ENCODE measurements at places on chromosomes 4 and X. TPM values are rescaled to one million over a fixed set of nuclear protein-coding genes. Genes with fewer than 3 reads are reported as not detected.

DNA sequence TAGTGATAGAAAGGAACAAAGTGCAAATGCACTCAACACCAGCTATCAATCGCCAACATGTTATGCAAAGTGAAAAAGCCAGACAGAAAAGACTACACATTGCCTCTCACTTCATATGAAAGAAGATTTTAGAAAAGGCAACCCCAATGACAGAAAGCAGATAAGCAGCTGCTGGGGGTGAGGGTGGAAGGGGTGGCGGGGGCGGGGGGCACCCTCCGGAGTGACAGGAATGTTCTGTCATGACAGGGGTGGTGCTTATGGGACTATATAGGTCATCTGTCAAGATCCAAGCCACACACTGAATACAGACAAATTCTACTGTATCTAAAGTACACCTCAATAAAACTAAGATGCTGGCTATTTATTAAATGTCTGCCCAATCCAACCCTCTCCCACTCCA is 10.7 kb downstream of the WDR1 start:
- no peak for DNase-seq

DNA sequence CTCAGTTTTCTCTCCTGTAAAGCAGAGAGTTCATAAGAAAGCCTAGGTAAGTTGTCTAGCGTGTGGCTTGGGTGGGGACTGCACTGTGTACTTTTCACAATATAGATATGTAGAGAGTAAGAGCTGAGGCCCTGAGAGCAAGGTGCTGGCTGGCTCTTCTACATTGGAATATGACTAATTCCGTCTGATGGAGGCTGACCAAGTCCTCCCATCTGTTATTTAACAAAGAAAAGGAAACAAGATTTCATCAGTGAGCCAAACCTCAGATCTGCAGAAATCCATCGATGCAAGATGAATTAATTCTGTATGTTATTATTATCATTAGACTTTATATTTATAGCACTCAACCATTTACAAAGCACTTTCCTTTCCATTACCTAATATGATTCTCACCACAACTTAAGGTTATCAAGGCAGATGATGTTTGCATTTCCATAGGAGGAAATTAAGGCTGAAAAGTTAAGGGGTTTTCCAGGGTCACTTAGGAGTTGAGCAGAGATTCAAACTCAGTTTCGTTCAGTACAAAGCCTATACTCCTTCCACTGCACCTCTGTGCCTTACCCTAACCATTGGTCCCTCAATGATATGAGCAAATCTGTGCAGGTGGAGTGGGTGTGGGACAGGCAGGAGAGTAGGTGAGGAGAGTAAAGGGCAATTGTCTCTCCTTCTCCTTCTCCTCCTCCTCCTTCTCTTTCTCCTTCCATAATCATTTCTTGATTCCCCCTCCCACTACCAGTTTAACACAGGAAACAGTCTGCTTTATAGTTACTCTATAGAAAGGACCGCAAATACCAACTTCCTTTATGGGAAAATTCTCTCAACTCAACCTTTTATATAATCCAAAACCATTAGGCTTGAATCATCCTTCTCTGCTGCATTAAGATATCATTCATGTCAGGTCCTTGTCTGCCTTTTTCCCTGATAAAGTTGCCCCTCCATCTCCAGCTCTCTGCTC is 27.6 kb upstream of the SRD5A3 start:
- no peak for DNase-seq

ATOH1 gene
- not detected for total RNA-seq

FBXL5 gene
- 38.9 TPM for total RNA-seq

TSPAN6 gene
- total RNA-seq: 35.2 TPM

DNA sequence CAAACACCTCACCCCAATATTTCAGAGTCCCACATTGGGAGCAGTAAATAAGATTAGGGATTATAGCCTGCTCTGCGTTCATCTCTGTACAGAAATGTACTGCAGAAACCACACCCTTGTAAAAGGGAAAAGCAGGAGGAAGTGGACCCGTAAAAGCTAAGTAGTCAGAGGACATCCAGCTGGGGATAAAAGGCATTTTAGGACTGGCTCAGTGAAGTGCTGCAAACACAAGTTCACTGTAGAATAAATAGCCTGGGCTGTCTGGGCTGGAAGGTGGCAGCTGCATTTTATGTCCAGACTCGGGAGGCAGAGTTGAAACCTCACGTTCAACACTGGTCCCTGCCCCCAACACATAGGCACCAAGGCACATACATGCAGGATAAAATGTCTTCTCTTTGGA is 178.7 kb upstream of the FAT1 start:
- DNase-seq: no peak

DNA sequence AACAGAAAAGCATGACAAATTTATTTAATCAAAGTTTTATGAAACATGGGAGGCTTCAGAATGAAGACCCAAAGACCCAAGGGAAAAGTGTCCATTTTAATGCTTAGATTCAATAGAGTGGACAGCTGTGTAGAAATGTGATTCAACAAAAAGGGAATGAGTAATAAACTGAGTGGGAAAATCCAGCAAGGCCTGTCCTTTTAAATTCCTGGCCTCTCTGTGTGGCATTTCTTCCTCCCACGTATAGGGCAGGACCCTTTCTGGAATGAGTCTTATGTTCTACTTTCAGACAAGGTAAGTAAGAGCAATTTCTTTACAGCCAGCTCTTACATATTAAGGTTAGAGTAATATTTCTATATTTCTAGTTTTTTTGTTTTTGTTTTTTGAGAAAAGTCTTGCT is 14.5 kb downstream of the AASDH start:
- no peak for DNase-seq

DNA sequence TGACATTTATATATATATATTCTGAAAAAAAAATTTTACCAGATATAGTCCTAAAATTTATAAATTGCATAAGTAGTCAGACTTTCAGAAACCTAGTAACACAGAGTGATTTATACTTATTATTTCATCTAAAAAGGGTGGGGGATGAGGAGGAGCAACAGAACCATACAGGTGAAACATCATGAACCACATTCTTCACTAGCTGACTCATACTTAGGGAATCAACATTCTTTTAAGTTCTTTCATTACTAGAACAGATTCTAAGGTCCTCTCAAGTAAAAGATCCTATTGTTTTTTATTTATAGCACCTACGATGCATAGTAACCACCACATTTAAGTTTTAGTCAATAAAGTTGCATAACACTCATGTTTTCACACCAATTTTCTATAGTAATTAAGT is 166.1 kb downstream of the LRBA start:
- DNase-seq: no peak

DNA sequence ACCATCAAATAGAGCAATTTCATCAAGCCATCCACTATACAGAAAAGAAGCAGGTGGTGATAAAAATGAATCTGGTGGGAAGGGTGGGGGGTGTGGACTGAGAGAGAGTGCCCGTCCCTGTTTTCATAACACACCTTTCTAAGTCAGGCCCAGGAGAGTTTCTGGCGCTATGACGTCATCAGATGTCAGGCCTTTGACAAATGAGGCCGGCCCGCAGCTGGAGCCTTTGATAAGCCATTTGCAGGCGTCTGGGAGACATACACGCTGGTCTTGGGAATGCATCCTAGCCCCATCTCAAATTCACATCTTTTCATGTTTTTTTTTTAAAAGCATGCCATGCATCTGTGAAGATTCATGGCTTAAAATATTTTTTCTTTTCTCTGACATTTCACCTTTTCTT is 404.5 kb downstream of the BCOR start:
- no peak for DNase-seq

- no peak for DNase-seq
These were observed 122.4 kb downstream of the LARP7 start for GRCh38 chr4:112759313-112759712.

DNA sequence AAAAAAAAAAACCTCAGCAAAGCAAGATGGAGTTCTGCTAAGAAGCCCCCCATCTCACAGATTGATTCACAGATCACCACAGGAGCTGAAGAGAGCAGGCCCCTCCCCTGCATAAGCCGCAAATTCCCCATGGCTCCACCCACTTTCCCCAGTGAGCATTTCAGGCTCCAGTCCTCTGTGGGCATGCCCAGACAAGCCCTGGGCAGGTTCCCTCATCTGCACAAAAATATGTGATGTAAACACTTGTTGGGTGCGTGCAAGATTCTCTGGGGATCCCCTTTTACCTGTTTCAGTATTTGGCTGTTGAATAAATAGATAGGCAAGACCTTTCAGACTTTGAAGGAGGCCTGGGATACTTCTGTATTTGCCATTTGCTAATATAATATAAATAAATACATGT is 514.3 kb downstream of the PCDH7 start:
- DNase-seq: no peak

DNA sequence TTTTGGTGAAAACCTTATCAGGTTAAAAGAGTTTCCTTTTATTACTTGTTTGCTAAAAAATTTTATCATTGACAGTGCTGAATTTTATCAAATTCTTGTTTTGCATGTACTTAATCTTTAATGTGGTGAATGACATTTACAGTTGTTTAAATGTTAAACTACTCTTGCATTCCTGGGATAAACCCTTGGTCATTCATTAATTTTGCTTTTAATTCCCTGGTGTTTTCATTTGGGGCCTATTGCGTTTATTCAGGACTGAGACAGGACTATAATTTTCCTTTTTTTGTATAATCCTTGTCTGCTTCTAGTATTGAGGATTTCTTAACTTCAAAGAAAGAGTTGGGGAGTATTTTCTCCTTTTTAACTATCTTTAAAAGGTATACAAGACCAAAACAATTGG is 98.7 kb upstream of the TLL1 start:
- DNase-seq: no peak

GRCh38 chrX:131977619-131978018 is 45.5 kb upstream of the STK26 start:
- DNase-seq: no peak

AFF2 gene
- total RNA-seq: 0.13 TPM

PABPC1L2A gene
- not detected for total RNA-seq

RHOXF2B gene
- 0.10 TPM for total RNA-seq

GRCh38 chr4:146638786-146639505 is at the start of gene POU4F2:
Gene POU4F2, plus strand, starts transcription at chr4:146638893. Its CDS starts 248 bp downstream, at chr4:146639141.
- DNase-seq: no peak

- DNase-seq: no peak
These were observed 31.0 kb downstream of the DCTD start for GRCh38 chr4:182886205-182886604.

GRCh38 chrX:141176586-141177451 is at the start of gene LDOC1:
Gene LDOC1, minus strand, starts transcription at chrX:141177129. Its CDS starts 108 bp downstream, at chrX:141177021.
- DNase-seq: peak; percentile 50

GRCh38 chr4:28350485-28350884 is 1489.8 kb downstream of the STIM2 start:
- DNase-seq: no peak

DCAF8L2 gene
- not detected for total RNA-seq

DNA sequence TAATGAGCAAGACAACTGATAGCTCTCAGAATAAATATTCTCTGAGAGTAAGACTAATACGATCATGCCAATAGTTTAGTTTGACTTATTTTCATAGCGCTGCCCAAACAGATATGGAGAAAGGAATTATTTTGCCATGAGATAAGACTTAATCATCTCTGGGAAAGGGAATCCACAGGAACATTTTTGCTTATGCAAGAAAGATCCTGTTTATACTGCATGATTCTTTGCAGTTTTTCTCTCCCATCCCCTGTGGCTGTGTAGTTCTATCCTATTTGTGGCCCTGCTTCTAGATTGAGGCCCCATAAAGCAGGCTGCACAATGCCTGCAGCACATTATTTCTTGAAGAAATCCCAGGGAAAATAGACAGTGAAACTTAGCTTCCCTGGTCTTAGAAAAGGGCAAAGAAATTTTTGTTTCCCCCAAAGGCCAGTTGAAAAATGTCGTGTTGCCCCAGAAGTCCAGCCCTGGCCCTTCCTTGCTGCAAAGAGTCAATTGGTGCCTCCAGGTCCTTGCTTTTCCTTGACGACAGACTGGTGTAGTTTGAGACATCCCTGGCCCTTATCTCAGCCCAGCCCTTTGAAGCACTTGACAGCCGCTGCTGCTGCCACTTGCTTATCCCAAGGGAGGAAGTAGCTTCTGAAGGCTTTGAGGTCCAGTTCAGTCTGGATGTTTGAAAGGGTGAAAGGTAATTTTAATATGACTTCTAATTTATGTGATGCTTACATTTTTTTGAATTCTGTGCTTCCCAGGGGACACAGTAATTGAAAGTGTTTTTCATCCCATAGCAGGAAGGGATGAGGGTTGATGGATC is 45.0 kb upstream of the SH3RF1 start:
- no peak for DNase-seq

COMMD8 gene
- total RNA-seq: 4.9 TPM

DNA sequence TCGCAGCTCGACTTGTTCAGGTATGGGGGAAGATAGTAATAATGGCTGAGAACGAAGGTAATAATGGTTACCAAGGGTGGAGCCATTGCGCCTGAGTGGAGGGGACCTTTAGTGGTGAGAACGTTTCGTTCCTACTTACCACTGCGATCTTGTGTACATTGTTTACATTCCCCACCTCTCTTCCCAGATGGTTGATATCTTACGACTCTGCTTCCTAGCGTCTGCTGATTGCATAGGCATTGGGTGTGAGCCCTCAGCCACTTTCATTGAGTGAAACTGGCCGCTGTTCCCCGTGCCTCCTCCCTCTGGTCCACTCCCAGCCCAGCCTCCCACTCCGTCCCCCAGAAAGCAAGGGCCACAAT is 850 bp downstream of the IGBP1 start:
- DNase-seq: peak; percentile 33

FOXO4 gene
- 13.2 TPM for total RNA-seq

MAGEA8 gene
- not detected for total RNA-seq

GRCh38 chr4:148883435-148883834 is 441.2 kb upstream of the NR3C2 start:
- DNase-seq: no peak

SYAP1 gene
- total RNA-seq: 26.6 TPM

- DNase-seq: no peak
These were observed 442 bp upstream of the MCUB start for GRCh38 chr4:109559625-109559982.

DNA sequence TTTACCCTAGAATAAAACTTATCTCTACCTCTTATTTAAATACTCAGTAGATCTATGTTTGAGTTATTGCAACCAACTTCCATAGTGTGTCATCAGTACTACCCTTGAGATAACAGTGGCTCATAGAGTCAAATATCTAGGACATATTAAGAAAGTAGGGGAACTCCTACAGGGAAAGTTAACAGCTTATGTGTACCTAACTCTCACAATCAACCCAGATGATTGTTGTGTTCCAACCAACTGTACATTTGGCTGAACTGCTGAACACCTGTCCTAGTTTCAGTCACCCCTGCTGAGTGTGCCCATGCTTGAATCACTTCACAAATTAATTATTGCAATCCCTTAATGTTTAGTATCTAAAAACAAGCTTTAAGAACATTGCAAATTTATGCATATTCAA is 244.2 kb upstream of the GRID2 start:
- no peak for DNase-seq

FAM47C gene
- not detected for total RNA-seq

TCEAL2 gene
- not detected for total RNA-seq

DNA sequence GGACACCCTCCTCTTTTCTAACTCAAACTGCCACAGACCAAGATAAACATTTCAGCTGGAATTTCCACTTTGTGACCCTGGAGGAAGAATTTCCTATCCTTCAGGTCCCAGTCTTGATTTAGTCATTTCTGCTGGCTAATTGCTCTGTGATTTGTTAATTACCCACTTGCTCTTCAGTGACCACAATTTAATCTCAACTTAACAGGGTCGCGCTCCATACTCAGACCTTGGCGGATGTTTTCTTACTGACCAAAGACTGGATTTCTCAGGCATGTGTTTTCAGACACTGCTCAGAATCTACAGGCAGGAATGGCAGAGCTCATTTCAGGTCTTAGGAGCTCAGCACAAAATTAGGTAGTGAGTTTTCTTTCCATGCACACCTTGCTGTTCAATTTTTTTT is 188.9 kb downstream of the ASMT start:
- no peak for DNase-seq

Data from left lobe of liver (tissue), 2 donors.